ENCODE measurements at places on chromosomes 7 and 10. TPM values are rescaled to one million over a fixed set of nuclear protein-coding genes. Genes with fewer than 3 reads are reported as not detected.

The PDK4 gene
- 467 TPM for total RNA-seq

The ITPRID1 gene
- not detected for total RNA-seq

The CPA2 gene
- not detected for total RNA-seq

The TDRD1 gene
- 0.11 TPM for total RNA-seq

The ATXN7L1 gene
- 12.1 TPM for total RNA-seq

The C10orf67 gene
- total RNA-seq: not detected

DNA sequence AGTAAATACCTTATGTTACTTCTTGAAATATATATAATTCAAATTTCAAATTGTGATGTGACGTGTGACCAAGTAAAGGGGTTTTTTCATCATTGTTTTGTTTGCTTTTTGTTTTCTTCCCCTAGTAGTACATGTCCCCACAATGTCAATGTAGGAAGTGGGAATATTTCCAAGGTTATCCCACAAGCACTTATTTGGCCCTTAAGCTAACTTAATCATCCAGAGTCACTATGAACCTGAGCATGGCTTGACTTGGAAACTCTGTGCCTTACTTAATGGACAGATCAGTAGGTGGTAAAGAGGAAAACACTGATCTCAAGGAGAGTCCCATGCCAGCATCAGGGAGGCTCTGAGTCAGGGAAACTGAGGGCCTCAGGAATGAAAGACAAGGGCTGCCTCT, 569.3 kb upstream of the IGFBP3 start:
- no peak for DNase-seq

GRCh38 chr10:114967071-114967470, 29.1 kb downstream of the TRUB1 start:
- no peak for DNase-seq

GRCh38 chr7:64863969-64864368, 39.1 kb upstream of the ZNF273 start:
- DNase-seq: no peak

DNA sequence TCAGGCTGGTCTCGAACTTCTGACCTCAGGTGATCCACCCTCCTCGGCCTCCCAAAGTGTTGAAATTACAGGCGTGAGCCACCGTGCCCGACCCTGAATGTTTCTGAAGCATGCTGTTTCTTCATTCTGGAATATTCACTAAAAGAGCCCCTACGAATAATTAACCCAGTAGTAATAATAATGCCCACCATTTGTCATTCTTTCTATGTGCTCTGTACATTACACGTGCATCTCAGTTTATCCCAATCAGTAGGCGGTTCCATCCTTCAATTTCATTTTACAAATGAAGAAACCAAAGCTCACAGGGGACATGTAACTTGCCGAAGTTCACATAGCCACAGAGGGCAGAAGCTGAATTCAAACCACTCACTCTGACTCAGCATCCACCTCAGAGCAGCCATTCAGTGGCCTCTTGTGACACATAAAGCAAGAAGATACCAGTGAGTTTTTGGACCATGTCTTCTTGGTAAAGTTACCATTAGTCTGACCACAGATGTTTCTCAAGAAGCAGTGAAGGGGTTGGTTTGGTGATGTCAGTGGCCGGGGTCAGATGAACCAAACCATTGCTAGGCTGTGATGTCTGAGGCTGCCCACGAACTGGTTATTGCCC, 71.9 kb upstream of the DUSP5 start:
- no peak for DNase-seq

GRCh38 chr10:91378061-91378460, 32.1 kb upstream of the HECTD2 start:
- DNase-seq: no peak

- no peak for DNase-seq
Observed at GRCh38 chr10:77504873-77505257, 132.7 kb downstream of the KCNMA1 start.

DNA sequence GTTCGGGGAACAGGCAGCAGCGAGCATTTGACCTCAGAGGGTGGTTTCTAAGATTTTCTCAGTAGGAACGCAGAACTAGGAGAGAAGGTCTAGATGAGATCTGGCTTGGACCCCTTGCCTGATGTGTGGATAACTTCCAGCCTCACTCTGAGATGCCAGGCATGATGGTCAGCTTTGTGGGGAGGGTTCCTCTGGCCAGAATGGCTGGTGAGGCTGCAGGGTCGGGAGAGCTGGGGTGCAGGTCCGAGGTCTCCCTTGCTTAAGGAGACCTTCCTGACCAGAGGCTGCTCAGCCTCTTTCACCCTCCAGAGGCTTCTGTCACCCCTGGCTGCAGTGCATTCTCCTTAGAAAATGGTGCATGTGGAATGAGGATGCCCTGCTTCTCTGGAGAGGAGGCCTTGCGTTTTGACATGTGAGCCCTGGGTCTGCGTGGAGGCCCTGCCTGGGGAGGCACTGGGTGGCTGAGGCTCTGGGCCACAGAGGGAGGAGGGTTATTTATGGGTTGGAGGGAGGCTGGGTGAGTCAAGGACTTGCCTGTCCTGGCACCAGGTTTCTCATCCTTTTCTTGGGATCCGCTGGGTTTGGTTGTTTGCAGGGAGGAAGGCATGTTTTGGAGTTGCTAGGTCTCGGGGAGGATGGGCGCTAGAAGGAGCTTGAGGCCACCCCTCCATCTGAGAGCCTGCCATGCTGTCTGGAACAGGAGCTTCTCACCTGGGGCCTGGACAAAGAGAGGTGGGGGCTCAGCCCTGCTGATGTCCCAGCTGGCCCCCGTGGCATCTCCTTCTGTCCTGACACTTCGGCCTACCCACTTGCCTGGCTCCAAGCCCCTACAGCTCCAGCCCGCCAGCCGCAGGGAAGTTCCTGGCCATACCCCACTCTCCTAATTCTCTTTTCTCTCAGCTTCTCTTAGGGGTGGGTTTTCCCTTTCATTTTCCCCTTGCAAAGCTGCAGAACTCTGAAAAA, 3.9 kb downstream of the FAM241B start:
- DNase-seq: no peak

GRCh38 chr7:20395511-20395910, 64.8 kb downstream of the ITGB8 start:
- no peak for DNase-seq

DNA sequence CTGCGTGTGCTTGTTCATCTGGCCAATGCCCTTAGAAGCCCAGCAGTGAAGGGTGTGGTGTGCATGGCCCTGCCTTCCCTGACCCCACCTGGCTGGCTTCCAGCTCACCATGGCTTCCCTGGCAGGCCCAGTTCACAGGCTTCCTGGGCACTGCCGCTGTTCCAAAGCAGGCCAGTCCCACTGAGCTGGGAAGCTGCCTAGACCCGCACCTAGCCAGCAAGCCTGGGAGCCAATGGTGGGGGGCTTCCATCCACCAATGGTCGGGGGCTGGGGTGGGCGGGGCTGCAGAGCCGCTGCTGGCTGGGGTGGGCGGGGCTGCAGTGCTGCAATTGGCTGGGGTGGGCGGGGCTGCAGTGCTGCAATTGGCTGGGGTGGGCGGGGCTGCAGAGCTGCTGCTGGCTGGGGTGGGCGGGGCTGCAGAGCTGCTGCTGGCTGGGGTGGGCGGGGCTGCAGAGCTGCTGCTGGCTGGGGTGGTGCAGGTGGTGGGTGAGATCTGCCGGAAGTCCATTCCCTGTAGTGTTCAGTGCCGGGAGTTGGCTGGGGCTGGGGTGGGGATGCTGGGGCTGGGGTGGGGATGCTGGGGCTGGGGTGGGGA, 12.4 kb downstream of the CALY start:
- no peak for DNase-seq

DNA sequence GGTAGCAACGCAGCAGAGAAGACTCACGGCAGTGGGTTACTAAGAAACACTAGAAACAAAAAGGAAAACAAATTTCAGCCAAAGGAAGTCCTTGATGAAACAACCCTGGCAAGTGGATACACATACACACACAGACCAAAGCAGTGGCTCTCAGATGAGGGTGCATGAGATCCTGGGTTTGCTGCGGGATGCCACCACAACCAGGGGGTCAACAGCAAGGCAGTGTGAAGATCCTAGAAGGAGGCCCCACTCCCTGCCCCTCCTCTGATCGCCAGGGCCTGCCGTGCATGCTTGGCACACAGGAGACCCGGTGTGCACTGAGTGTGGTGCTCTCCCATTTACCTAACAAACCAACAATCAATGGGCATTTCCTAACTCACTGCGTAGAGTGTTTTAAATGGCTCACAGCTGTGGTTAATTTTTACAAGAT, 252.3 kb upstream of the KLF14 start:
- DNase-seq: no peak

GRCh38 chr7:18494821-18495408, 634 bp upstream of the HDAC9 start:
- DNase-seq: no peak

- DNase-seq: no peak
Observed at GRCh38 chr10:105183536-105183935, 542.4 kb downstream of the SORCS3 start.

DNA sequence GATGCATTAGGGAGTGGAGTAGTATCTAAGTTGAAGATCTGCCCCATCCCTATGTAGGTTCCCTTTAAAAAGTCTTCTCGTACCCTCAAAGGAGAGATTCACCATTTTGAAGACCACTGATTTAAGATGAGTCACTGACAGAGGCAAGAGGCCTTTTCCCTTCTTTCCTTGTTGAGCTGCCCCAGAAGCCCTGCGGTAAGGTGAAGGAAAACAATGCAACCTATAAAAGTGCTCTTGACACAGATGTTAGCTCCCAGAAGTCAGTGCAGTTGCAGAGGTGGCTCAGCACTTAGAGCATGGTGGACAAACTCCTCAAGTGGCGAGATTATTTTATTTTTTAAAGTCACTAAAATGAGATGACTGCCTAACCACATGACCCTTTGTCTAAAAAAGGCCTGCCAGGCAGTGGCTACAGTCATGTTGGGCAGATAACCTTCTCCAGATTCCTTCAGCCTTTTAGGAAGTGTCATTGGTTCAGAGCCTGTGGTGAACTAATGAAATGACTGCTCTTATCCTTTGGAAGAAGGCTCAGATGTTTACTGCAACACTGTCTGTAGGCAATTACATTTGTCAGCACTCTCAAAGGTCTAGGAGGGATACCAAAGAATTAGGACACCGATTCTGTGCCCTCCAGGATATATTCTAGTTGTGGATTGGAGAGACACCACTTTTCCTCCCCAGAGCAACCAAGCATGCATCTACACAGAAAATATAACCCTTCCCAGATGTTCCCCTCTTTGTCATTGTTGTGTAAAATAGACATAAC, 88.7 kb downstream of the ARID5B start:
- no peak for DNase-seq

GRCh38 chr7:121456015-121456414, 59.9 kb upstream of the FAM3C start:
- no peak for DNase-seq

DNA sequence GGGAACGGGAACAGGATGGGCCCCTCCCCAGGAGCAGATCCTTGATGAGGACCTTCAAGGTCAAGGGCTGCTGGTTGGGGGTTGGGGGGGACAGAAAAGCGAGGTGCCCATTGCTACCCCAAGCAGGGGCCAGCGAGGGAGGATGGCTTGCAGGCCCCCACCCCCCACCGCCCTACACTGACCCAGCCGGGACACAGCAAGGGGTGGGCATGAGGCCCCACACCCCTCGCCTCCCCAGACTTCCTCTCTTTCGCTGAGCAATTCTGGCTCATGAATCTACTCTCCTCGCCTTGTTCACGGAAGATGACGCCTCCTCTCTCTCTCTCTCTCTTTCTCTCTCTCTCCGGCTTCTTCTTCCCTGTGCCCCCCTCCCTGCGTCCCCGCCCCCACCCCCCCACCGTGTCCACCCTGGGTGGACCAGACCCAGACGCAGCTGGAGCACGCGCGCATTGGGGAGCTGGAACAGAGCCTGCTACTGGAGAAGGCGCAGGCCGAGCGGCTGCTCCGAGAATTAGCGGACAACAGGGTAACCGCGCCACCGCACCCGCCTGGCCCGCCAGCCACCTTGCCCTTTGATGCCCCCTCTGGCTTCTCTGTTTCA, 81.1 kb upstream of the GTF2IRD1 start:
- DNase-seq: no peak

DNA sequence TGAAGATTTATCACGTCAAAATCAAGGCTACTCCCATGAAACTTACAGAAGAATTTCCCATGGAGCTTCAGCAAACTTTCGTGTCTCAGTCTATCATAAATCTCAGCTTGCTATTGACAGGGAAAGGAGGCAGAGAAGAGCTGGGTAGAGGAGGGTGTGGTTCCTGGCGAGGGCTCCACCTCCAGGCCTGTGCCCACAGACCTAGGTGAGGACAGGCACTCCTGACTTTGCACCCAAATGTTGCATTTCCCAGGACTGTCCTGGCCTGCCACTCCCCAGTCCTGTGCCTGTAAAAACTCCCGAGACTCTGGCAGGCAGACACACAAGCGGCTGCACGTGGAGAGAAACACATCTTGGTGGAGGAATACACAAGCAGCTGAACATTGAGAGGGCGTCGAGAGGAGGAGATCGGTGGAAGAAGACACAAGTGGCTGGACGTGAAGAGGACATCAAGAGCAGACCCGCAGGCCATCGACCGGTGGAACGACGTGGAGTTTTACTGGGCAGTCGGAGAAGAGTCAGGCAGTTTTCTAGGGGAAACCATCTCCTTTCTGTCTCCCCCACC, 145.1 kb downstream of the CTNNA3 start:
- no peak for DNase-seq

GRCh38 chr7:28490831-28491230, 78.5 kb downstream of the CREB5 start:
- no peak for DNase-seq

GRCh38 chr7:136405931-136406777, 429.0 kb upstream of the MTPN start:
- no peak for DNase-seq

DNA sequence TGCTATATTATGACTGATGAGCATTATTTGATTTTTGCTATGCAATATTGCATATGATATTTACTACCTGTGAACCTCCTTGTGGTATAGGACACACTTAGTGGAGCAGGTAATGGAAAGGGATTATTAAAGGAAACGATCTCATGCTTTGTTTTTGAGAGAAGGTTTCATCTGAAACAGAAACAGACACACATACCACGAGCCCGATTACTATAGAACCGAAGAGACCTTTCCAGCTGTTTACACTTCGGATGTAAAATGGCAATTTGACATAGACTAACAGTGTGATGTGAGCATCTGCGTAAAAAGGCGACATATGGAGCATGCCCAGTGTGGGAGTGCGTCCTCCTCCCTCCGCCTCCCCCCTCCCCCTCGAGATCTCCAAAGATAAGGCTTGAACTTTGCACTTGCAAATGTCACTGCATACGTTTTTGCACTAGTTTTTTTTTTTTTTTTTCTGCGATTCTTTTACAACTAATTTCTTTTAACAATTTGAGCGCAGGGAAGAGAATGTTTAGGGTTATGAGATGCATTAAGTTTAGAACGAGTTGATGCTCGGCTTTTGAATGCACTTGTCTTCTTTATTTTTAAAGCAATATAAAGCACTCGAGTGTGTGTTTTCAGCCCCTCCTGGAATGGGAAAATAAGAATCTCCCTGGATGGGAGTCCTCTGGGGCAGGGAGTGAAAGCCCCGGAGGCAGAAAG, 251.0 kb downstream of the NSUN6 start:
- DNase-seq: no peak

DNA sequence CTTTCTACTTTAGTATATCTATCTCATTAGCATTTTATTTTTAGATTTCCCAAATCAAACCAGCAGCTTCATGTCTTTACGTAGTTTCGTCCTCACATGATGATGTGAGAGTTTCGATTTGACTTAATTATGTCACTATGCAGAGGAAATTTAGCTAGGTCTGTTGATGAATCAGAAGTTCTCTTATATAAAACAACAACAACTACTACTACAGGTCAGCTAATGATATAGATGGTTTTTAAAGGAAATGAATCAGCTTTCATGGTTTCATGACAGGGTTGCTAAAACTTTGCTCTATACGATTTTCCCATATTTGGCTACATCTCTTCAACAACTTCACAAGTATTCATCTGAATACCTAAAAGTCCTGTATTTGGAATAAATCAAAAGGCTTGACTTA, 28.6 kb downstream of the JAZF1 start:
- DNase-seq: no peak
